ENCODE measurements at places on chromosomes 1 and 21.

DNA sequence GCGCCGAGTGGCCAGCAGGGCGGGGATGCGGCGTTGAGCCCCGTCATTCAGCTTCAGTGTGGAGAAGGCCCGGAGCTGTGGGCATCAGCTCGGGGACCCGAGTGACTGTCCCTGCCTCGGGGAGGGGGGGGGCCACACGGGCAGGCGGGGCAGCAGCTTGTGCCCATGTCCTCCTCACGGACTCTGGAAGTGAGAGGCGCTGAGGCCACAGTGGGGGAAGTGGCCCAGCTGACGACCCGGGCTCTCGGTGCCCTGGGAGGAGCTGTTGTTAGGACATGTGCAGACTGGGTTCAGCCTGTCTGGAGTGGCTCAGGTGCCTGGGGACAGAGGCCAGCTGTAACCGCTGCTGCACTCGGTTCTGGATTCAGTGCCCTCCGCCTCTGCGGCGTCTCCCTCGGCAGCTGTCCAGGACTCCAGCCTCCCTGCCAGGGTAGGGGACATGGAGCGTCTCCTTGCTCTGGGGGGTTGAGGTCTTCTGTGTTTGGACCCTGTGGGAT is 71.1 kb downstream of the SKI start:
- no peak for DNase-seq

GRCh38 chr1:33515112-33515511 is 42.7 kb downstream of the ZSCAN20 start:
- DNase-seq, result no peak

- DNase-seq, result no peak
These were observed 69.0 kb downstream of the KCND3 start for GRCh38 chr1:111920221-111921024.

DNA sequence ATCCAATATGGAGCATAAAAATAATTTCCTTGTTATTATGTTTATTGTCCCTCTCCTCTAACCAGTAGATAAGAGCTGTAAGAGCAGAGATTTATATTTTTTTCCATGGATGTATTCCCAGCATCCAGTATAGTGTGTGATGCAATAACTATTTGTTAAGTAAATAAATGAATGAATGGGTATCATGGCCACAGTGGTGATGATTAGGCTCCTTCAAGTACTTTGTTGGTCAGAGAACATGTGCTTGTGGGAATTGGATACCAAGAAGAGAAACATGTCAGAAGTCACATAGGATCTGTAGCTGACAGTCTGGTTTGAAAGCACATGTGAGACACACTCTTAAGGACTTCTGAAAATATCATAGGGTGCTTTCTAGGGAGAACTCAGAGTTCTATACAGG is 588.5 kb downstream of the AGBL4 start:
- DNase-seq, result no peak

GRCh38 chr1:10765734-10766478 is 30.5 kb downstream of the CASZ1 start:
- DNase-seq, result no peak

DNA sequence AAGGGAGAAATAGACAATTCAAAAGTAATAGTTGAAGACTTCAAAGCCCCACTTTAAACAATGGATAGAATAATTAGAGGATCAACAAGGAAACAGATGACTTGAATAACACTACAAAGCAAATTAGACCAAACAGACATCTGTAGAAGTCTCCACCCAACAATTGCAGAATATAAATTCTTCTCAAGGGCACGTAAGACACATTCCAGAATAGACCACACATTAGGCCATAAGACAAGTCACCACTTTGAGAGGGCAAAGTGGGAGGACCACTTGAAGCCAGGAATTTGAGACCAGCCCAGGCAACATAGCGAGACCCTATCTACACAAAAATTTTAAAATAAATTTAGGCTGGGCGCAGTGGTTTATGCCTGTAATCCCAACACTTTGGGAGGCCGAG is 20.5 kb upstream of the RNF186 start:
- no peak for DNase-seq

DNA sequence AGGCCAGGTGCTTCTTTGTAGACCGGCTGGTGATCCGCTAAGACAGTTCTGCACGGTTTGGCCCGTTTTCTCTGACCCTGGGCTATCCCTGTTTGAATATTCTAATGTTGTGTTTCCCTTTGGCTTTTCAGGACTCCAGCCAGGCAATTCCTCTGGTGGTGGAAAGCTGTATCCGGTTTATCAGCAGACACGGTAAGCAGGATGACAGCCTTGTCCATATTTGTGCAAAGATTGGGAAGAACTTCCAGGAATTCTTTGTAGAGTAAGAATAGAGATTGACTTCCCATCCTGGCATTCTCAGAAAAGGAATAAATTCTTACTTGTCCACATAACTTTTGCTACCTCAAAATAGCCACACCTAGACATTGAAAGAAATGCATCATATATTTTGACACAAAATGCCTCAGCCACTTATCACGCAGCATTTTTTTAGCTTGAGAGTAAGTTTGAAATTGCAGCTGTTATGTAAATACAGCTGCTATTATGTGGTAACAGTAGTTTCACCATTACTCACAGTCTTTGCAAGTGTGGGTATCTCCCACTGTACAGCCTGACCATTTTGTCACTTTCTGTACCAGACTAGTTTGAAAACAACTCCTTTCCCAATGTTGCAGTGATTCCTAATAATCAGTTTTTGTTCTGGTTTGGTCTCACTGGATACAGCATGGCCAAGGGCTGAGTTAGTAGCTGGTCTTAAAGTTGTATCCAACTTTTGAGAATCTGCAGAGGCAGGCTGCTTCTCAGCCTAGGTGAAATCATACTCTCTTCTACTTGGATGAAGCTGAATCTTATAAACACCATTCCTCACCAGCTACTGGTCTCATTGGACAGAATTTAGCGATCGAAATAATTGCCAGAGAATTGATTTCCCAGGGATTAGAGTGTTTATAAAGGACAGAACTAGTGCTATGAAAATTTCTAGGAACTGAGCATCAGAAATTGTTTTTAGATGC is 40.0 kb upstream of the IKBKE start:
- no peak for DNase-seq

DNA sequence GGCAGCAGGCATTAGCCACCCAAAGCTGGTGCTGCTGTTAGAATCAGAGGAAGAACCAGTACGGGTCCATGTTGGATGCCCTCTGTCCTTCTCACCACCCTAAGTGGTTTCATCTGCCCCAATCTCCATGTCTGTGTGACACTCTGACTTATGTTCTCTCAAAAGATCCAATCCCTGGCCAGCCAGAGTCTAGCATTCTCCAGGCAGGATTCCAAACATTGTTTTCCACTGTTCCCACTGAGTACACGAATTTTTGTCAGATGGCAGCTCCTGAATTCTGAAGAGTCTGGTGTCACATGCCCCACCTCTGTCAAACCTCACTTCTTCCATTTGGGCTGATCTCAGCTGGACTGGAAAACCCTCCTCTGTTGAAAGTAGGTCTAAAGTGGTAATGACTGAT is 166.0 kb downstream of the DISC1 start:
- no peak for DNase-seq

- no peak for DNase-seq
These were observed 57.2 kb downstream of the CDK18 start for GRCh38 chr1:205561501-205562203.

GRCh38 chr1:116808848-116809508 is 54.7 kb downstream of the CD2 start:
- no peak for DNase-seq

DNA sequence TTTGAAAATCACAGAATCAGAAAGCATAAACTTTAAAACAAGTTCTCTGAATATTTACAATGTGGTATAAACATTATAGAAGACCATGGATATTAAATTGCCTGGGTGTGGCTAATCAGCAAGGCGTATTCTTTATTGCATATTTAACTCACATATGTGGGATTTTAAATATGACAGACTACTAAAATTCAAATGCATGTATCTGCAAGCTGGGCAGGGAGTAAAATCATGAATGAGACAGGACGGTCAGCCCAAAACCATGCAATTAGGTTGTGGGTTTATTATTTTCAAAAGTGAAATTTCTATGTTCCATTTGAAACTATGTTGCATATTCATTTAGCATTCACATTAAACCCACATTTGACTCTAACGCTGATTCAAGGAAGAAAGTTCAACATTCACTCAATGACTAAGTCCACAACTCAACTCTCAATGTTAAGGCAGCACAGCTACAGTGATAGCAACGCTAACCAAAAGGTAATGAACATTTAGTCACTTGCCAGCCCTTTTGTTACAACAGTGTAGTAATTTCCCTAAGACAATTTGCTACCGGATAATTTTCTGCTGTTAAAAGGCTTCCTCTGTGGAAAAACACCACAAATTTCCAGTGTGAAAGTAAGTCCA is 6.3 kb upstream of the SYNJ1 start:
- no peak for DNase-seq

GRCh38 chr21:35503671-35504070 is 454.6 kb upstream of the RUNX1 start:
- no peak for DNase-seq

- no peak for DNase-seq
These were observed 31.9 kb upstream of the IL19 start for GRCh38 chr1:206738370-206739366.

- DNase-seq, result no peak
These were observed 139.1 kb downstream of the DUSP10 start for GRCh38 chr1:221602830-221603229.
